ENCODE measurements at places on chromosomes 7 and 10.

DNA sequence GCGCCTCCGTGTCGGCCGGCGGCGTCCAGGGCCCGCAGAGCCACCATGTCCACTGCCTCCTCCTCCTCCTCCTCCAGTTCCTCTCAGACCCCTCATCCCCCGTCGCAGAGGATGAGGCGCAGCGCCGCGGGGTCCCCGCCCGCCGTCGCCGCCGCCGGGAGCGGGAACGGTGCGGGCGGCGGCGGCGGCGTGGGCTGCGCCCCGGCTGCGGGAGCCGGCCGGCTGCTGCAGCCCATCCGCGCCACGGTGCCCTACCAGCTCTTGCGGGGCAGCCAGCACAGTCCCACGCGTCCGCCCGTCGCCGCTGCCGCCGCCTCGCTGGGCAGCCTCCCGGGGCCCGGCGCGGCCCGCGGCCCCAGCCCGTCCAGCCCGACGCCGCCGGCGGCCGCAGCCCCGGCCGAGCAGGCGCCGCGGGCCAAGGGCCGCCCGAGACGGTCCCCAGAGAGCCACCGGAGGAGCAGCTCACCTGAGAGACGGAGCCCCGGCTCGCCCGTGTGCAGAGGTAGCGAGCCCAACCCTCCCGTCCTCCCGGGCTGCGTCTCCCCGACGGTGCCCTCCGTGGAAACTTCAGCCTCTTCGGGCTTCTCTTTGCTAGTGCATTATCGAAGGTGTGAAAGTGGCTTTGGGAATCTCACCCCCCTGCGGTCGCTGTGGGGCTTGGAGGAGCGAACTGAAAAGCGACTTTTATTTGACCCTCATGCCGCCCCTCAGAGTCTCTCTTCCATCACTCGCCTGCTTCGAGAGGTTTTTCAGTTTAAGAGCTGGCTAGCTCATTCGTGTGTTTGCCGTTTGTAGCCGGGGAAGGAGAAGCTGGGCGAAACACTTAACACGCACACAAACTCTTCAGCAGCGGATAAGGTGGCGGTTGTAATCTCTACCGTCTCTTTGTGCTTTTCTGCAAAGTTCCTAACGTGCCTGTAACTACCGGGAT lies 975 bp downstream of the GLCCI1 start:
- peak; percentile 22 for DNase-seq

GRCh38 chr10:1380088-1380671 lies 324.0 kb downstream of the WDR37 start:
- DNase-seq, result no peak

- no peak for DNase-seq
Observed at GRCh38 chr10:113228530-113228929, 278.5 kb downstream of the TCF7L2 start.

DNA sequence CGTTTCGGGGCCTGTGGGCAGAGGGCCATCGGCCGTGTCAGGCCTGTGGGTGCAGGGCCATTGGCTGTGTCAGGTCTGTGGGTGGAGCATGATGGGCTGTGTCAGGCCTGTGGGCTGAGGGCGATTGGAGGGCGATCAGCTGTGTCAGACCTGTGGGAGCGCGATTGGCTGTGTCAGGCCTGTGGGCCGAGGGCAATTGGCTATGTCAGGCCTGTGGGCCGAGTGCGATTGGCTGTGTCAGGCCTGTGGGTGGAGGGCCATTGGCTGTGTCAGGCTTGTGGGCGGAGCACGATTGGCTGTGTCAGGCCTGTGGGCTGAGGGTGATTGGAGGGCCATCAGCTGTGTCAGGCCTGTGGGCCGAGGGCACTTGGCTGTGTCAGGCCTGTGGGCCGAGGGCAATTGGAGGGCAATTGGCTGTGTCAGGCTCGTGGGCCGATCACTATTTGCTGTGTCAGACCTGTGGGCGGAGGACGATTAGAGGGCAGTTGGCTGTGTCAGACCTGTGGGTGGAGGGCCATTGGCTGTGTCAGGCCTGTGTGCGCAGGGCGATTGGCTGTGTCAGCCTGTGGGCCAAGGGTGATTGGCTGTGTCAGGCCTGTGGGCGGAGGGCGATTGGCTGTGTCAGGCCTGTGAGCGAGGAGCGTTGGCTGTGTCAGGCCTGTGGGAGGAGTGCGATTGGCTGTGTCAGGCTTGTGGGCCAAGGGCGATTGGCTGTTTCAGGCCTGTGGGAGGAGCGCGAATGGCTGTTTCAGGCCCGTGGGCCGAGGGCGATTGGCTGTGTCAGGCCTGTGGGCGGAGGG lies 54.1 kb downstream of the DYNC2I1 start:
- no peak for DNase-seq

GRCh38 chr10:132142396-132143161 lies 44.2 kb upstream of the DPYSL4 start:
- DNase-seq, result peak; percentile 64

DNA sequence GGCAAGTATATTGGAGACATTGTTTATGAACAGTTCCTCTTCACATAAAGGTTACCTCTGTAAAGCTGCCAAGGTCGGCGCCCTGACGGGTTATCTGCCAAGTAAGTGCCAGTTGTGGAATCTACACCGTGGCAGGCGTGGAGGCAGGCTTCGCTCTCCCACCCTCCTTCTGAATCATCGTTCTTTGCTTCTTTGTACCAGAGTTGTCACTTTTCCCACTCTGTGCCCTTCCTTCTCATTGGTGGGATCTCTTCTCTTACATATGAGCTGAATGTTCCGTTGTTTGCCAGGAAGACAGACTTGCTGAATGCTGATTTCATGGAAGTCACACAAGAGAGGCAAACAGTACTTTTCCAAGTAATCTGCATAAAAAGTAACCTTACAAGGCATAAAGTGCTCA lies 40.6 kb upstream of the PTPRZ1 start:
- DNase-seq, result no peak

DNA sequence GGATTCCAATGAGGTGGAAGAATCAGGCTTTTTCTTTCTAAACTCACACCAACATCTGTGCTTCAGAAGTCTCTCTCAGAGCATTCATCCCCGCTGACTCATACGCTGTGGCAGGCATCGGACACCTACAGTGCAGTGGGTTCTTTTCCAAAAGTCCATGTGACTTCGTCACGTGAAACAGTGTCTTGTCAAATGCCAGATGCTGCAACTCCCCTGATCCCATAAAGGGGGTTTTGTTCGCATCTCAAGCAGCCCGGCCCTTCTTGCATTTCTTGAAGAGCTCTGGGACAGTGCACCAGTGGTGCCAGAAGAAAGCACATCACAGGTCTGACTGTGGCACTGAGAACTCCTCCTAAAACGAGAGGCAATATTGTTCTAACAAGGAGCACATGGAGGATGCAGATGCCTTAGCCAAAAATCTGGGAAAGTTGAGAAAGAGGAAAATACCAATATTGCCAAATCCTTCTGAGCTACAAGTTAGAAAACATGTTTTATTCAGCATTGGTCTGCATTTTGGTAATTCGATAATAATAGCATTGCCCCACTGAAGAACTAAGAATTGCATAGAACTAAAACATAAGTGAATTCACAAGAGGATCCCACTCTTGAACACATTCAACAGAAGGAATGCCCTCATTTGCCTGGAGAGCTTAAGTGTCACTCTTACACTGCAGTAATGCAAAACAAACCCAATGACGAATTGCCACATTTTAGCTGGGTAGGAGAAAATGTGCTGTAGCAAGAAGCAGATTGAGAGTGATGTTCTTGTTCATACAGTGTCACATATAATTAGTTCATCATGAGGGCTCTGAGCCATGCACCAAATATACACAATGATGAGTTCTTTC lies 204.4 kb downstream of the CXCL12 start:
- no peak for DNase-seq

DNA sequence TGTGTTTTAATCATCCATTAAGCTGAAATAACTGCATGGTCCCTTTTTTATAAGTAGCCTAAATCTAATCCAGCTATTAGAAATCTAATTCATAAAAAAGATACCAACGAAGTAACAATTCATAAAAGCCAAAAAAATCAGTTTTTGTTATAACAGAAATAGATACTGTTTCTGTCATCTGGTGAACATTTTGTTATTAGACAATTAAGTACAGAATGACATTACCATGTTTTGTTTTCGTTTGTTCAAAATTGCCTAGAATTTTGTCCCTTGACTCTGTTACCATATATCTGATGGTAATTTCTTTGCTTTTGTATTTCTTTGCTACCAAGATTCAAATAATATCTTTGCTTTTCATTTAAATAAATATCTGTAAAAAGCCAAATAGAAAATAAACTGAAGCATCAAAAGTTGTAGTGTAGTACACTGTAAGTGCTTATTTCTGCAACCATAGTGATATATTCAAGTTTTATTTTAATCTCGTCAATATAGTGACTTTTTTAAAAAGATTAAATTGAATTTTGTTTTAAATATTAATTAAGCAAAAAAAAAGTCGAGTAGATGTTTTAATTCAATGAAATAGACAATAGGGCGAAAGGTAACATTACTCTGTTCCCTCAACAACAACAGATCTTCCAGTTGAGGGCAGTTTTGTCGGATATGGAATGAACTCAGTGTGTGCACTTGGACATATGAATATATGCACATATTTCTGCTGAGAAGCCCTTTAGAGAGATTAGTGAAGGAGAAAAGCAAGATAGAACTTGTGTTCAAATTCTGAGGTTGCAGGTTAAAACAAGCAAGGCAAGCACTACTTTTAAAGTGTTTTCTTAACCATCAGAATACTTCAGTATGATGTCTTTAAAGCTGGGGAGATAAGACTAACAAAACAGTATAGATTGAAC lies 7.9 kb upstream of the IGF2BP3 start:
- DNase-seq, result no peak

DNA sequence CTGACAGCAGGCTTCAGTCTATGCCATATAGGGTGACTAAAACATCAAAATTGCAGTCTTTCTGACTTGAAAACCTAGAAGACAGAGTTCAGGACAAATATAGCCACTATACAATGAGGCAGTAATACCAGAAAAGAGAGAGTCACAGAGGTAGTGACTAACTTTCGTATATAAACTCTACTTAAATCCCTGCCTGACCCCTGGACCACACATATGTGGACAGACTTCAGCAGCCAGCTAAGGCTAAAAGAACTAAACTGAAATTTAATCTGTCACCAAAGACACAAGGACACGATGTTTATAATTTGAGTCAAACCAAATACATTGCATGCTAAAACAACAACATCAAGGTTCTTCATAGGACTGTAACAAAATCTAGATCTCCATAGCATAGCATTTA lies 64.6 kb upstream of the MACROH2A2 start:
- no peak for DNase-seq

- no peak for DNase-seq
Observed at GRCh38 chr7:118429141-118429540, 204.6 kb downstream of the ANKRD7 start.

DNA sequence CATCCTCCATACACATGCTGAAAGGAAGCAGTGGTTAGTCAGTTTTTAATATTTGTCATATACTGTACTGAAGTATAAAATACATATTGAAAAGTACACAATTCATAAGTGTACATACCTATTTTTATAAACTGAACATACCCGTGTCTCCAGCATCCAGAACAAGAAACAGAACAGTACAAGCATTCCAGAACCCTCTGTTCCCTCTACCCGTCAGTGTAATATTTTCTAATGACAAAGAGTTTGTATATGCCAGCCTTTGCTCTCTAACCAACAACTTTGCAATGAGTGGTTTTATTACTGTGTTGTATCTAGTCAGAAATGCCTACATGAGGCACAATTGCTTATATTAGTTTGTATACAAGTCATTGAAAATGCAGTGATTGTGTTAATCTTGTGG lies 18.7 kb upstream of the RAB18 start:
- no peak for DNase-seq

- no peak for DNase-seq
Observed at GRCh38 chr10:102540023-102540422, 36.3 kb downstream of the SUFU start.

DNA sequence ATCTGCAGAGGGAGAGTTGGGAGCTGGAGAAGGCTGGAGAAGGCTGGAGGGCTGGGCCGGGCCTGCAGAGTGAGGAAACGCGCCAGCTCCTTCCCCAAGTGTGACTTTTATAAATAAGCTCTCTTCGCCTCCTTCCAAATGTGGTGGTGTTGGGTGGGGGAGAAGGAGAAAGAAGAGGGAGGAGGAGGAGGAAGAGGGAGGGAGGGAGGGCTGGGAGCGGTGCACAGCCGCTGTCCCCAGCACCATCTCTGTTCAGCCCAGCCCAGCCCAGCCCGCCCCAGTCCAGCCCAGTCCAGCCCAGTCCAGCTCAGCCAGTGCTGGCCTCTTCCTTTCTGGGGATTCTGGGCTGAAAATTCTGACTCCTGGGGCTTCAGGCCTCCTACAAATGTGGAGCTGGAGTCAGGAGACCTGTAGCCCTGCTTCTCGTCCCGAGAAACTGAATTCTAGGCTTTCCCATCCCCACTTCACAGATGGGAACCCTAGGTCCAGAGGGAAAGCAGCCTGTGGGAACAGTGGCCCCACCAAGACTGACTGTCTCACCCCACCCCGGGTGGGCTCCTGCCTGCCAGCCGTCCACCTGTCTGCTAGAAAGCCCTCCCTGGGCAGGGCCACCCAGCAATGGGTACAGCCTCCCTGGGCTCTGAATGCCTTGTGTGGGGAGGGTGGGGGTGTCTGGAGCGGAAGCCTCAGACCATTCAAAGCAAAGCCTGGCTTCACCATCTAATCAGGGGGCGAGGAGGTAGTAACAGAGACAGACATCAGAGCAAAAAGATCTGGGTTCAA lies 2.3 kb downstream of the STX1A start:
- DNase-seq, result no peak

GRCh38 chr10:47378183-47378510 lies 5.9 kb downstream of the ZNF488 start:
- DNase-seq, result no peak

GRCh38 chr7:105677817-105678573 lies 96.7 kb upstream of the EFCAB10 start:
- DNase-seq, result no peak

GRCh38 chr10:124588736-124589490 lies 127.3 kb downstream of the LHPP start:
- DNase-seq, result no peak

- DNase-seq, result no peak
Observed at GRCh38 chr10:1203704-1204103, 147.5 kb downstream of the WDR37 start.

DNA sequence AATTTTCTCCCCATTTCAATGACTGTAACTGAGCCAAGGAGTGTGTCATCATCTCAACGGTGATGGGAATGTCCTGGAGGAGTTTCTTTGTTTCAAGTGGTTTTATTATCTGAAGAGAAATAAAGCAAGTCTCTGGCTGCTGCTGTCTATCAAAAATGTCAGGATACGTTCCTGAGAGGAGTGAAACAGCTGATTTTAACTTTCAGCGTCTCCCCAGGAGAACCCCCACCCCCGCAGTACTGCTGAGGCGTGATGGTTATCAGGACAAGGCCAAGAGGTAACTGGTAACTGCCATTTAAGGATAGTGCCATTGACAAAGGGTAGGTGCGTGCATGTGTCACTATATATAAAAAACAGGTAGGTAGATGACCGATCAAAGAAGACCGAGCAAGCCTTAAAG lies 70.3 kb upstream of the LRGUK start:
- DNase-seq, result no peak

GRCh38 chr7:30036220-30036619 lies 8.0 kb downstream of the PLEKHA8 start:
- no peak for DNase-seq

DNA sequence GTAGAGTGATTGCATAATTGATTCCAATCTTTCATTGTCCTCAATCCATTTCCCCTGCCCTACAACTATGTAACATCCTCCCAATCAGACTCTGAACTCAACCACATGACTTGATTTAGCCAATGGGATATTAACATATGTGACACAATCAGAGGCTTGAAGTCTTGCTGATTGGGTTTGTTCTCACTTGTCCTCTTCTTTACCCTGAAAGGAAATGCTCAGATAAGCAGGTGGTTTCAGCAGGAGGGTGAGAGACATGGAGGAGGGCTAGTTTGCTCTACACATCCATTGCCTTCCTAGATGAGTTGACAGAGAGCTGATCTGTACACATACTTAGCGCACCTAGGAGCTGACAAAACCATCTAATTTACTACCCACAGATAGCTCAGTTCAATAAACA lies 669.4 kb downstream of the NRG3 start:
- no peak for DNase-seq

GRCh38 chr7:76064208-76064970 lies 16.5 kb downstream of the MDH2 start:
- no peak for DNase-seq

Data from progenitor cell of endocrine pancreas (in vitro differentiated cells).